CD4-positive, alpha-beta T cell treated with Interleukin-10 for 1 hour (primary cell): ENCODE measurements at places on chromosomes 2 and 18.
A peak's percentile ranks its signal among the peaks of the same experiment; 100 is the strongest.

GRCh38 chr2:30686000-30686399 is 121.2 kb downstream of the CAPN13 start:
- no peak for DNase-seq

DNA sequence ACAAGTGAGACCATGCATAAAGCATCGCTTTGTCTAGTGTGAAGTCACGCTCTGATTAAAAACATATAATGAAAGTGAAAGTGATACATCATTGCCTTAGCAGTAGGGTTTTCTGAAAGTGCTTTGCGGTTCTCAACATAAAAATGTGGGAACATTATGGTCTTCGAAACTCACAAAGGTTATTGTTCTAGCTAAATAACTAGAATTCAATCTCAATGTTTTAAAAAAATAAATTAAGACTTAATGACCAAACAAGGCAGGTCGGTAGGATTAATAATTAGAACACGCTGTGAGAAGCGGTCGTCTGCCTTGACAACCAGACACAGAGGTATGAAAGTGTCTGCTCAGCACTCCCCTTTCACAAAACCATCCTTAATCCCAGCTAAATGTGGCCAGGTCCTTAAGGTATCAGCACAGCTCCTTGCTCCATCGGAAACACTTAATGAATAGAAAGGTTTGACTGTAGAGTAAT is 42.2 kb downstream of the KLHL14 start:
- DNase-seq, result peak; percentile 28

DNA sequence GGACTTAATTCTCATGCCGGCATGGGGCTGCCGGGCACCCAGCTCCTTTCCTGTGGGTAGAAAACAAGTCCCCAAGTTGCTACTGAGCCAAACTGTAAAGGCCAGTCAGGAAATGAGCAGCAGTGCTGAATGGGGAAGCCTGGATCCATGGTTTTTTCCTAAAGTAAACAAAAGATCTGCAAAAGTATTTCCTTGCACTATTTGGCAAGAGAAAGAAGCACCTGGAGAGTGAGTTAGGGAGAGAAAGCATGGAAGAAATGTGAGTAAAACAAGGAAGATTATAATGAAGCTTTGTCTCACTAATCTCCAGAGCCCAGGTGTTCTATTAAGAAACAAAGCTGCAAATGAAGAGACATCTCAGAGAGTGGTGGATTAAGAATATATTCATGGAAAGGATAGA is 117.6 kb downstream of the METTL8 start:
- no peak for DNase-seq

- no peak for DNase-seq
Observed at GRCh38 chr2:102788216-102788884, 26.5 kb downstream of the TMEM182 start.

GRCh38 chr18:42024131-42024530 is 69.1 kb downstream of the PIK3C3 start:
- no peak for DNase-seq

GRCh38 chr2:182924306-182924705 is 57.9 kb upstream of the FRZB start:
- no peak for DNase-seq

DNA sequence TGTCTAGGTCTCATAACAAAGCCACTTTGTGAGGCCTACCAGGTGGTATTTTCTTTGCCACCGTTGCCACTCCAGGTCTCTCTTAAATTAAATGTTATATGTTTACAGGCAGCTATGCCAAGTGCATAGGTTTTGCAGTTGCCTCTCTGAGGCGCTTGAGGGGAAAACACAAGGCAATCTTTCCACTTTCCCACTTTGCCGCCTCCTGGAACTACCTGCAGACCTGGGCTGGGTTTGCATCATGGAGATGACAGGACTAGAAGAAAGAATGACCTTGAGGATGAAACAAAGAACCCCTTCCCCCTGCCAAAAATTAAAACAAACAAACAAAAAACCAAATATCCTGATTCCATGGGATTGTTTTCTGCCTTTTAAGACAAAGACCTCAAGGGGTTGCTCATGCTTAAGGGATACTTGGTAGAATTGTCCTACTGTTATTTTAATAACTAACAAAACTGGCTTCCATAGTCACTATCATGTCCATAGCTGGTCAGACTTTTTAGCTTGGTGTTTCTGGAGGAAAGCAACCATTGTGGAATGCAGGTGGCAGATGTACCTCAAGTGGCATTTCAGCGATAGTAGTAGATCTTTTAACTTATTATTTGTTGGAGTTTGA is 159.9 kb downstream of the PRPF40A start:
- DNase-seq, result no peak

DNA sequence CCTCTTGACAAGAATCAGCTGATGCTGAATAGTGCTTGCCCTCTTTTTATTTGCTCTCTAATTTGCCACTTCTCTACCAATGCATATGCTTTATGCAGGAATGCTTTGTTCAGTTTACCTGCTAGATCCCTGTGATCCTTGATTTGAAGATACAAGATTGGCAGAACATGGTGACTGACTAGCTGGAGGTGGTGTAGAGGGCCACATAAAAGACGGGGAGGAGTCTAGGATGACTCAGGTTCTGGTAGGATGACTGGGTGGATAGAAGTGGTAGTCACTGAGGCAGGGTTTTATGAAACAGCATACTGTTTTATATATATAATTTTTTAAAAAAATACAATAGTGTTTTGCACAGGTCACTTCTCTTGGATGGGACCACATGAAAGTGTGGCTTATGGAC is 6.3 kb upstream of the ADGRF3 start:
- DNase-seq, result no peak

- no peak for DNase-seq
Observed at GRCh38 chr18:26621161-26622026, 73.0 kb upstream of the KCTD1 start.

DNA sequence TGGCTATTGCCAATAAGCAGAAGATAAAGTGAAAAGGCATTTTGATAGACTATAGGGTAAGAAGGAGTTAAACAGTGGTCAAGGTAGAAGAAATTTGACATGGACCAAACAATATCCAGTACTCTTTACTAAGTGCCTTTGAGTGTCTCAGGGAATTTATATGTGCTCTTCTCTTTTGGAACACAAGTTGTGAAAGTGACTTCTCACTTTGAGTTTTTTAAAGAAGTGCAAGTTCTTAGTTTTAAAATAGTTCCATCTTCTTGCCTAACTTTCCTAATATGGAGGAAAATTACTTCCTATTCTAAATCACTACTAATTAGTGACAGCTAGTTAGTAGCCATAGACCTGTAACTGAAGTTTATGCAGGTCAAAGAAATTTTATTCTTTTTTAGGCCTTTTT is 63.4 kb downstream of the AFTPH start:
- no peak for DNase-seq

- no peak for DNase-seq
Observed at GRCh38 chr2:38164881-38165280, 88.9 kb upstream of the CYP1B1 start.

GRCh38 chr18:33239298-33239697 is 201.2 kb downstream of the CCDC178 start:
- DNase-seq, result no peak

GRCh38 chr2:121256720-121257479 is 28.1 kb downstream of the TFCP2L1 start:
- DNase-seq, result no peak

DNA sequence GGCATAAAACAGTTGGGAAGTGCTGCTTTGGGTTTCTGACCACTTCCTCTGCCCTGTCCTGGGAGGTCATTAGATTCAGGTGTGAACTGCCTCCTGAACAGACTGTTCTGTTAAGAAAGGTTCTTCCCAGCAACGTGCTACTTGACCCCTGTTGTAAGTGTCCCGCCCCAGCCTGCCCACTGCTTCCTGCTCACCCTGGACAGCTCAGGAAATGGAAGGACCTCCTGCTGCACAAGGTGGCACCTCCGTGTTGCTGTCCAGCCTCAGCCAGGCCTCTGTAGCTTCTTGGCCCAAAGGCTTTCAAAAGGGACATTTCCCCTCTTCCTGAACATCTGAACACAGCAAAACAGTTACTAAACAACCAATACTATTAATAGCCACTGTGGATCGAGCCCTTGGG is 5.3 kb downstream of the TOGARAM2 start:
- DNase-seq, result no peak

DNA sequence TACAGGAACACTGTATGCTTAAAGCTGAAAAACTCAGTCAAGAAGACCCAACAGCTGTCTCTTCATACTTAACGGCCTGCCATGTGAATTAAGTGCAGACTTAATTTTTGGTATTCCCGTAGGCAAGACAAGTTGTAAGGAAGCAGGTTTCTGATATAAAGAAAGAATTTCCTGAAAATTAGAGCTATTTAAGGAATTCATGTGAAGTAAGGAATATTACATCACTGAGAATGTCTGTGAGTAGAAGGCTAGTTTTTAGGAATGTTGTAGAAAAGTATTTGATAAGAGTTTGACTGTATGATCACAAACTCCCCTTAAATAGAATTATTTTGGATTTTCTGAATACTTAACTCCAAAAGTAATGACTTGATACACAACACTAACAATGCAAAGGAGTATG is 51.0 kb downstream of the WDR33 start:
- no peak for DNase-seq

GRCh38 chr2:239871481-239872435 is 153.4 kb downstream of the NDUFA10 start:
- DNase-seq, result no peak

- DNase-seq, result no peak
Observed at GRCh38 chr2:25377822-25378421, 36.2 kb upstream of the DNMT3A start.

DNA sequence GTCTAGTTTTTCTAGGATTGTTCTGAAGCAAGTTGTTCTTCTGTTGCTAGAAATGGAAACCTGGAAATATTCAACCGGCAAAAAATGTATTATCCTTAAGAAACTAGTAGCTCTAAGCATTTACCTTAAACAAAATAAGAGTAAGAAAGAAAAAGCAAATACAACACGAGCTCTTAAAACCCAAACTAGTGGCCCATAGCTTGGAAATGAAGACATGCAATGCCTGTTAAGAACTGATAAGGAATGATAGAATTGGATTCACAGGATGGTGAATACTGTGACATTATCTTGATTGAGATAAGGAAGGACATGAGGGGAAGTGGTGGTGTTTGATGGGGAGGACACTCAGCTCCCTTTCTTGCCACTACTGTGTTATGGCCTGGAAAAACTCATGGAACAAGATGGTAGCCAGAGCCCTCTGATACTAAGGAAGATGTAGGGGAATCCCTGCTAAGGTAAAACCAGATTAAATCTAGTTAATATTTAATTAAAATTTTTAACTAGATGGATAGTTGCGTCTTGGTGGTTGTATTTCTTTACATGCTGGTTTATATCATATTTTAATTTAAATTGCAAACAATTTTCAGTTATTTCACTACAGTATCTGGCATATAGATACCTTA is 193.8 kb downstream of the LPIN1 start:
- DNase-seq, result no peak

DNA sequence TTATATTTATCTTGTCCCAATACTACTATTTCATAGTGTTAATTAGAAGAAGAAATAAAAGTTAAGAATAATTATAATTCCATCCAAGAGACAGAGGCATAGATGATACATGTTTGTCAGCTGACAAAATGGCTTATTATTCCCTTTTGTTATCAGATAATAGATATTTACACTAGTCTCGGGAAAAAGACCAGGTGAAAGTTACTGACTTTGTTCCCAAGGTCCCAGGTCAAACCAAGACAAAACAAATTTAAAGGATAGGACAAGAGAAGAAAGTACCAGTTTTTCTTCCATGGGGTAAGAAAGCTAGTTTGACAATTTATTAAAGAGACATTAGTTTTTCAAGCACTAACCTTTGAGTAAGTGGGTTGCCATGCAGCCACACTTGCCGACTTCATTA is 73.2 kb downstream of the TTN start:
- no peak for DNase-seq

DNA sequence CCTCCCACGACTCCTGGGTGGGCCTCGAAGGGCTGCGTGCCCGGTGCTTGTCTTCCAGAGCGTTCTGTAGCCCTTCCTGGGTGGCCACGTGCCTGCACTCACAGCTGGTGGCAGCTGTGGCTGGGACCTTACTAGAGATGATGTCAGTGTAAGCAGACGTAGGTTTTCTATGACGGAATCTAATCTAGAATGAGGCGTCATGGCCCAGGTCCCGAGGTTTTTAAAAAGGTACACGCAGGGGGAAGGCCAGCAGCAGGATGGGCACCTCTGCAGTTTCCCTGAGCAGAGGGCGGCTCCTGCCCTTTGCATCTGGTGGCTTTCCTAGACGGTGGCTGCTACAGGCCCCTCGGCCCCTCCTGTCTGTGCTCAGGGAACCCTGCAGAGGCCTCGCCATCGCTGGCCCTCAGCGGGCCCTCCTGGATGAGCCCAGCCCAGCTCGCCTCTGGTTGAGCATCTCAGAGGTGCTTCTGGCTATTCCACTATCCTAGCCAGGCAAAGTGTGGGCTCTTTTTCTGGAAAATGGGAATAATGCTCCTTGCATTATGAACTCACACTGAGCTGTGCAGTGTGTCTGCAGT is 49.6 kb upstream of the PXDN start:
- DNase-seq, result no peak

GRCh38 chr2:183010112-183010511 is 28.1 kb downstream of the NCKAP1 start:
- no peak for DNase-seq

- no peak for DNase-seq
Observed at GRCh38 chr18:9066358-9066757, 36.1 kb upstream of the NDUFV2 start.

DNA sequence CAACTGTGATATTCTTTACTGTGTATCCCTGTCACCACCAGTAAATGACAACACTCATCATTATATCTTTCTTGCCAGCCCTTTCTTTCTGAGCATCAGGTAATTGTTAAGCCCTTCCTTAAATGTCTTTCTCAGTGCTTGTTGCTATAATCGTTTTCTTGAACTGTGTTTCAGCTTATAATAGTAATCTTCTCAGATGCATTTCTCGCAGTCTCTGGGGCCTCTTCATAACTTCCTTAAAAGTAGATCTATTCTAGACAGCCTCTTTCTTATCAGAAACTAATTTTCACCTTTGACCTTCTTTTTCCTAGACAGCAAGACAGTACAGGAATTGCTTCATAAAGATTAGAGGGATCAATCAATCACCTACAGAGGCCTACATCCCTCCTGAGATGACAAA is 648.1 kb downstream of the CPS1 start:
- no peak for DNase-seq

DNA sequence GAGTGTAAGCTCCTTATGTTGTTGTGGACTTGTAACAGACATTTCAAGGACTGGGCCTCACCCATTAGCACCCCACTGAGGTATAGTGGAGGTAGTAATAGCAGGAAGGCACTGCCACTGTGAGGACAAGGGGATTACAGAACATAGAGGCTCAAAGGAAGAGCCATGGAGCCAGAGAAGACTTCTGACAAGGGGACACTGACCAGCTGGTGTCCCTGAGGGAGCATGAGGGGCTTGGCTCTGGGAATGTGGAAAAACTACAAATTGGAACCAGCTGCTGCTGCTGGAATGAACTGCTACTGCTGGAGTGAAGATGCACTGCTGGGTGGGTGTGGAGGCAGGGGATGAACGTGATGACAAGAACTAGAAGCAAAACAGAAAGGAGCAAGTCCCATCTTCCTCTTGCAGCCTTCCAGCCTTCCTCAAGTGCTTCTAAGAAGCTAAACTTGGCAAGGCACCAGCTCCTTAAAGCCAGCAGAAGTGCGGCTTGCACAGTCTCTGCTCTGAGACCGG is 167.3 kb upstream of the NOSTRIN start:
- DNase-seq, result no peak
